Testis (tissue), 5 donors: ENCODE measurements at places on chromosomes 16 and 17. TPM values are rescaled to one million over a fixed set of nuclear protein-coding genes. Genes with fewer than 3 reads are reported as not detected.

Gene TPSD1
- 1.6 TPM for total RNA-seq

DNA sequence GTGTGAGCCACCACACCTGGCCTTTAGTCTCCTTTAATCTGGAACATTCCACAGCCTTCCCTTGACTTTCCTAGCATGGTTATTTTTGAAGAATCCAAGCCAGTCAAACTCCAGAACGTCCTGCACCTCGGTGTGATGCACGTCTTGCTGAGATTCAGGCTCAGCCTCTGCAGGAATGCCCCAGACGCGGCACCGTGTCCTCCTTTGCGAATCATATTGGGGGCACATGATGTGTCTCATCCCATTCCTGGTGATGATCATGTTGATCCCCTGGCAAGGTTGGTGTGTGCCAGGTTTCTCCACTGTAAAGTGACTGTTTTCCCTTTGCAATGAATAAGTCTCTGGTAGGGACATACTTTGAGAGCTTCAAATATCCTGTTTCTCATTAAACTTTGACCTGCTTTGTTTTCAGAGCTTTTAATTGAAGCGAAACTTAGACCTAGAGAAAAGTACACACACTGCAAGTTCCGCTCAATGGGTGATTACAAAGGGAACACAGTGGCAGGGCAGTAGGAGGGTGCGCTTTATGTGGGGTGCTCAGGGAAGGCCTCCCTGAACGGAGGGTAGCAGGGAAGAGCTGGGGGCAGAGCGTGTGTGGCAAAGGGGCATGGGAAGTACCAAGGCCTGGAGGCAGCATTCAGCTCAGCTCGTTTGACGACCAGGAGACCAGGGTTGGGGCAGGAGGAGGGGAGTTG is 9.6 kb upstream of the ATP2C2 start:
- H3K27me3 ChIP-seq, result no peaks in the 10 kb centered on the region
- H3K36me3 ChIP-seq, result no peaks in the 10 kb centered on the region
- DNase-seq, result no peak
- H3K4me1 ChIP-seq, result no peaks in the 10 kb centered on the region
- H3K27ac ChIP-seq, result no peak overlapping the region
- H3K4me3 ChIP-seq, result no peak overlapping the region

- no peaks in the 10 kb centered on the region for H3K36me3 ChIP-seq
- no peak overlapping the region for H3K27ac ChIP-seq
- no peaks in the 10 kb centered on the region for H3K27me3 ChIP-seq
- DNase-seq, result no peak
Observed at GRCh38 chr16:1325673-1326371, 7.6 kb upstream of the BAIAP3 start.

DNA sequence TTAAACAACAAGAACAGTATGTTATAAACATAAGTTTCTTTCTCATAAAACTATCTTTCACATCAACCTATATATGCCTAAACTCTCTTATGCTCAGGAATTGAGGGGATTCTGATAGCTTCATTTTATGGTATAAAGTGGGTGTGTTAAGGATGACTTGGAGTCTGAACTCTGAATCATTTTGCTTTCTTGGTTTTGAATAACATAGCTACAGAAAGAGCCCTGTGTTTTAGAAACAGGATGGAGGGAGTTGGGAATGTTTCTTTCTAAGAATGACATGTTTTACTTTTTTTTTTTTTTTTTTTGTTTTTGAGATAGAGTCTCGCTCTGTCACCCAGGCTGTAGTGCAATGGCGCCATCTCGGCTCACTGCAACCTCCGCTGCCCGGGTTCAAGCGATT is 50.1 kb downstream of the RHOT1 start:
- DNase-seq, result no peak
- no peaks in the 10 kb centered on the region for H3K27me3 ChIP-seq
- H3K36me3 ChIP-seq, result no peaks in the 10 kb centered on the region
- no peak overlapping the region for H3K27ac ChIP-seq

GRCh38 chr16:72989579-72990551 is 58.1 kb downstream of the ZFHX3 start:
- peaks cover 26% of the 10 kb centered on the region for H3K4me1 ChIP-seq
- no peak overlapping the region for H3K4me3 ChIP-seq
- H3K27me3 ChIP-seq, result no peaks in the 10 kb centered on the region

GRCh38 chr16:57571098-57571497 is 28.7 kb downstream of the ADGRG5 start:
- no peaks in the 10 kb centered on the region for H3K36me3 ChIP-seq
- no peaks in the 10 kb centered on the region for H3K4me1 ChIP-seq
- H3K27me3 ChIP-seq, result no peaks in the 10 kb centered on the region
- DNase-seq, result no peak
- no peak overlapping the region for H3K4me3 ChIP-seq

DNA sequence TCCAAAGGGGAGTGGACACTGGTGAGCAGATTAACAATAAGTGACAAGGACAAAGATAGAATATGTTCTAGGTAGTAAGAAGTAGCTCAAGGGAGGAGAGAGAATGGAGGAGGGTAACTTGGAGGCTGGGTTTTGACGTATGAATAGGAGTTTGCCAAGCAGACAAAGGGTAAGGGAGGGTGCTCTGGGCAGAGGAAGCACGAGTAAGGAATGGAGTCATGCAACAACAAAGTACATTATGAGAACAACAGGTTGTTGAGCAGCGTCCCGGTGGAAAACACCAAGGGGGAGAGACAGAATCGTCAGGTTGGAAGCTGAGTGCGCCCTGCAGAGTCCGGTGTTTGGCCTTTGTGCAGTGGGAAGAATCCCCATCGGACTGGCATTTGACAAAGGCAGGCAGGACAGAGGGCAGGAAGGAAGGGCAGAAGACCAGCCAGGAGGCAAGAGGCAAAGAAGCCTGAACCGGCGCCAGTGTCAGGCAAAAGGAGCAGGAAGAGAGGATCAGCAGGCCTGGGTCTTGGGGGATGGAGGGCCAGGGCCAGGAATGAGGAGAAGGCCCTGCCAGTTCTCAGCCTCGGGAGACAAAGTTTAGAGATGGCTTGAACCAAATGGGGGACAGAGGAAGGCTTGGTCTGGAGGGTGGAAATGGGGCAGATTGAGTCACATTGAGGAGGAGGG is 134.3 kb upstream of the TNRC6C start:
- H3K4me1 ChIP-seq, result peaks cover 15% of the 10 kb centered on the region
- DNase-seq, result no peak
- H3K36me3 ChIP-seq, result no peaks in the 10 kb centered on the region

GRCh38 chr17:33126086-33126485 is 134.4 kb downstream of the SPACA3 start:
- no peaks in the 10 kb centered on the region for H3K27me3 ChIP-seq
- H3K36me3 ChIP-seq, result no peaks in the 10 kb centered on the region
- no peaks in the 10 kb centered on the region for H3K4me1 ChIP-seq
- no peak overlapping the region for H3K27ac ChIP-seq
- no peak for DNase-seq
- no peak overlapping the region for H3K4me3 ChIP-seq

DNA sequence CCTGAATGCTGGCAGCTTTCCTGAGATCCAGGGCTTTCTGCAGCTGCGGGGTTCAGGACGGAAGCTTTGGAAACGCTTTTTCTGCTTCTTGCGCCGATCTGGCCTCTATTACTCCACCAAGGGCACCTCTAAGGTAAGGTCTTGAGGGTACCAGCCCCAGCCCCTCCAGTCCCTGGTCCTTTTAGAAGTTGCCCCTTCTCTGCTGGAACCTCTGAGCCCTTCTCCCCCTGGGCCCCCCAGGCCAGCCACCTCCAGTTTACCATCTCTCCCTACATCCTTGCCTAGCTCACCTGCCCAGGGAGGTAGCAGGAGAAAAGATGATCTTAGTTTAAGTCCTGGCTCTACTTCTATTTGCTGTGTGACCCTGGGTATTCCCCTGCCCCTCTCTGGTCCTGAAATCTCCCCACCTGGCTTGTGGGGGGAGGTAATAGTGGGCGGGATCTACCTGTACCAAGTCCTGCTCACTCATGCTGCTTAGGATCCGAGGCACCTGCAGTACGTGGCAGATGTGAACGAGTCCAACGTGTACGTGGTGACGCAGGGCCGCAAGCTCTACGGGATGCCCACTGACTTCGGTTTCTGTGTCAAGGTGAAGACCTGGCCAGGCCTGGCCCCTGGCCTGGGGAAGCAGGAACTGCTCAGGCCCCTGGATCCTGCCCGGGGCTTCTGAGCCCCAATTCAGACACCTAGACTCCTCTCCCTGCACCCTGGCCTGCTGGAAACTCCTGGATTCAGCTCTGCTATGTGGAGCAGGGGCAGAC is 6.5 kb downstream of the GRB7 start:
- no peak for DNase-seq
- H3K4me3 ChIP-seq, result no peak overlapping the region

- peak; percentile 79 for DNase-seq
- no peaks in the 10 kb centered on the region for H3K36me3 ChIP-seq
- no peak overlapping the region for H3K4me3 ChIP-seq
- H3K27ac ChIP-seq, result no peak overlapping the region
- peaks cover 8% of the 10 kb centered on the region for H3K4me1 ChIP-seq
Observed at GRCh38 chr16:81513204-81514040, 68.8 kb downstream of the CMIP start.

DNA sequence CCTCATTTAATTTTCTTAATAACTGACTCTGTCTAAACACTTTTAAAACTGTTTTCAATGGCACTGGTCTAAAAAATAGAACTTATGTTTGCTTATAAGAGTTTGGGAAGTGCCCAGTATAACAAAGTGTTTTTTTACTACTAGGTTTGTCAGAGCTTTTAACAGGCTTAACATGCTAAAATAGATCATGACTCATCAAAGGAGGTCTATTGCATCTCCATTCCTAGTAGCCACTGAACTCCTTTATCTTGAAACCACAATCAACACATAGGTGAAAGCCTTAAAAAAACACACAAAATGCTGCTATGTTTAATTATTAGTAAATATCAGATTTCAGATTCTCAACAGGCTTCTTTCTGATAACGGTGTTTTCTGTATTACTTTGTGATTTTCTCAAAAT is 196.4 kb upstream of the KIF2B start:
- no peak for DNase-seq
- H3K4me3 ChIP-seq, result no peak overlapping the region
- H3K27me3 ChIP-seq, result no peaks in the 10 kb centered on the region
- H3K36me3 ChIP-seq, result no peaks in the 10 kb centered on the region
- no peaks in the 10 kb centered on the region for H3K4me1 ChIP-seq
- H3K27ac ChIP-seq, result no peak overlapping the region

DNA sequence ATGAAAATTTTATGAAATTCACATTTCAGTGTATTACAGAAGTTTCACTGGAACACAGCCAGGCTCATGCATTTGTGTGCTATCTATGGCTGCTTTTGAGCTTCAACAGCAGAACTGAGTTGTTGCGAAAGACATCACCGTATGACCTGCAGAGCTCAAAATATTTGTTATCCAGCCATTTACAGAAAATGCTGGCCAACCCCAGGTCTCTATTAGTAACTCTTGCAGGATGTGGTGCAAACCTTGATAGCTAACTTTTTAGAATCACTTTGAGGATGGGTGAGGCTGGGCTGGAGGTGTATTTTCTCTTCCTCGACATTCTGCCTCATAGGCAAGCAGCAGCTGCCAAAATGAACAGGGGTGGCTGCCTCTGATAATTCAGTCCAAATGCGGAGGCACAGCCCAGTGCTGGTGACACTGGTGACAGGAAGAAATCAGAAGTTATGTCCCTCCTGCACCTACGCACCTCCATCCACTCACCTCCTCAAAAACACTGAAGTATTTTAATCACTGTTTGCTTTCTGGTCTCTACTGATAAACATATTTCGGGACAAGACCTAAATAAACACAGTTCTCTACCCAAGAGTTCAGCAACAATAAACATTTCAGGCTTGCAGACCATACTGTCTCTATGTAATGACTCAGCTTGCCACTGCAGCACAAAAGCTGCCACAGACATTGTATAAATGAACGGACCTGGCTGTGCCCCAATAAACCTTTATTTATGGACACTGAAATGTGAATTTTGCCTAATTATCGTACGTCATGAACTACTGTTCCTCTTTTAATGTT is 28.5 kb downstream of the ARHGAP17 start:
- DNase-seq, result peak; percentile 43
- H3K27ac ChIP-seq, result peak overlapping the region; percentile 64
- no peak overlapping the region for H3K4me3 ChIP-seq
- H3K4me1 ChIP-seq, result peaks cover 58% of the 10 kb centered on the region
